Fibroblast of lung (primary cell): ENCODE measurements at places on chromosomes 5 and 9. TPM values are rescaled to one million over a fixed set of nuclear protein-coding genes. Genes with fewer than 3 reads are reported as not detected.

Gene RABEPK
- 37.3 and 37.8 TPM in 2 replicates for total RNA-seq

Gene CAVIN4
- total RNA-seq = 1.0 and 1.5 TPM in 2 replicates

Gene BRINP1
- 0.26 and 0.33 TPM in 2 replicates for total RNA-seq

Gene BAAT
- not detected in 2 replicates for total RNA-seq

Gene TMEM215
- total RNA-seq = not detected in 2 replicates

Gene IRX1
- not detected in 2 replicates for total RNA-seq

Gene RNF224
- under 0.01 TPM in 1 of 2 replicates, not detected in the other for total RNA-seq

Gene MCIDAS
- not detected in 2 replicates for total RNA-seq

Gene ANKRD20A1
- total RNA-seq = under 0.01 TPM in 1 of 2 replicates, not detected in the other

Gene GPRIN1
- 4.9 and 6.3 TPM in 2 replicates for total RNA-seq

Gene NMRK1
- total RNA-seq = 21.1 and 33.9 TPM in 2 replicates

Gene PKD2L2
- 0.26 TPM in 1 of 2 replicates, not detected in the other for total RNA-seq

Gene PFN3
- total RNA-seq = not detected in 2 replicates

Gene ACOT12
- 0.26 and 2.0 TPM in 2 replicates for total RNA-seq

Gene SYK
- total RNA-seq = not detected in 2 replicates

Gene EQTN
- not detected in 2 replicates for total RNA-seq

Gene TLE4
- 9.8 and 13.5 TPM in 2 replicates for total RNA-seq

Gene PCDHA12
- total RNA-seq = 0.26 and 0.50 TPM in 2 replicates

Gene IL7R
- total RNA-seq = 10.3 and 67.9 TPM in 2 replicates

Gene CAMK2A
- total RNA-seq = 0.77 and 2.1 TPM in 2 replicates

Gene IRX4
- total RNA-seq = not detected in 2 replicates

Gene ADCY2
- under 0.01 and 0.26 TPM in 2 replicates for total RNA-seq

Gene BTNL8
- total RNA-seq = not detected in 2 replicates

Gene DMRT3
- total RNA-seq = not detected in 2 replicates

Gene C9orf153
- 0.17 and 0.51 TPM in 2 replicates for total RNA-seq

Gene ANKRD55
- under 0.01 TPM in 1 of 2 replicates, not detected in the other for total RNA-seq

Gene SLCO6A1
- not detected in 2 replicates for total RNA-seq

Gene GABRA6
- total RNA-seq = not detected in 2 replicates

Gene ADGRV1
- total RNA-seq = under 0.01 and 0.17 TPM in 2 replicates

Gene DND1
- total RNA-seq = under 0.01 and 0.33 TPM in 2 replicates

Gene CKMT2
- total RNA-seq = 8.0 and 19.3 TPM in 2 replicates

Gene NEUROG1
- not detected in 2 replicates for total RNA-seq

Gene SLC36A3
- not detected in 2 replicates for total RNA-seq

Gene DOK3
- 0.99 and 2.1 TPM in 2 replicates for total RNA-seq

Gene RASGEF1C
- total RNA-seq = under 0.01 TPM in 2 replicates

Gene PCSK5
- 3.6 and 4.8 TPM in 2 replicates for total RNA-seq

Gene FOXD4L4
- 0.26 TPM in 1 of 2 replicates, not detected in the other for total RNA-seq

Gene PCDHGA1
- total RNA-seq = 1.0 and 1.8 TPM in 2 replicates

Gene PCDHB8
- total RNA-seq = 0.26 and 1.3 TPM in 2 replicates

Gene ADAMTS16
- total RNA-seq = under 0.01 and 0.17 TPM in 2 replicates

Gene S100Z
- not detected in 2 replicates for total RNA-seq

Gene COL15A1
- 41.0 and 43.9 TPM in 2 replicates for total RNA-seq

Gene SMARCA2
- total RNA-seq = 52.1 and 62.3 TPM in 2 replicates

Gene SMIM27
- 2.3 and 8.3 TPM in 2 replicates for total RNA-seq

Gene BARHL1
- total RNA-seq = not detected in 2 replicates

Gene MRPS30
- 65.0 and 74.0 TPM in 2 replicates for total RNA-seq

Gene EIF4EBP3
- total RNA-seq = 1.8 and 2.3 TPM in 2 replicates
